ENCODE measurements at places on chromosomes 12 and 14. TPM values are rescaled to one million over a fixed set of nuclear protein-coding genes. Genes with fewer than 3 reads are reported as not detected.
A peak's percentile ranks its signal among the peaks of the same experiment; 100 is the strongest.

DICER1 gene
- polyA plus RNA-seq = 13.2 TPM

RAB15 gene
- 28.9 TPM for polyA plus RNA-seq

CCDC38 gene
- polyA plus RNA-seq = not detected

TCTN2 gene
- polyA plus RNA-seq = 1.2 TPM

SIX6 gene
- not detected for polyA plus RNA-seq

KLHL33 gene
- 0.23 TPM for polyA plus RNA-seq

TAS2R50 gene
- 0.28 TPM for polyA plus RNA-seq

SERPINA4 gene
- not detected for polyA plus RNA-seq

- peak; percentile 82 for DNase-seq
Measured at GRCh38 chr12:80186727-80187217, 87.4 kb downstream of the OTOGL start.

- DNase-seq = no peak
Measured at GRCh38 chr14:100451264-100451663, 128.1 kb downstream of the SLC25A47 start.

GRCh38 chr14:75342762-75343599, 64.4 kb downstream of the FOS start:
- no peak for DNase-seq

GRCh38 chr12:24823808-24824515, 124.9 kb downstream of the BCAT1 start:
- DNase-seq = no peak

DNA sequence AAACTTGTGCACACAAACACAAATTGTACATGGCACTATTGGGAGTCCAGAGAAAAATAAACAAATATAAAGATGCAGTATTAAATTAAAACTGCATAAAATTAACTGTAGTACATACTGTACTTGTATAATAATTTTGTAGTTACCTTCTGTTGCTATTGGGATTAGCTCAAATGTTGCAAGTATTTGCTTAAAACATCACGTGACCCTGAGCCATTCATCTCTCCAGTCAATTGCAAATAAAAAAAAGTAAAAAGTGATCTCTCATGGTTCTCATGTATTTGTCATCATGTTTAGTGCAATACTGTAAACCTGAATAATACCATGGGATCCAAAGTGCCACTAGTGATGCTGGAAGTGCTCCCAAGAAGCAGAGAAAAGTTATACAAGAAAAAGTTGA, 88.1 kb upstream of the NAV3 start:
- no peak for DNase-seq

- no peak for DNase-seq
Measured at GRCh38 chr14:33943096-33943883, 7.6 kb downstream of the EGLN3 start.

- peak; percentile 21 for DNase-seq
Measured at GRCh38 chr14:50008974-50009373, 107.4 kb downstream of the VCPKMT start.

GRCh38 chr14:88017535-88017934, 12.6 kb downstream of the GPR65 start:
- no peak for DNase-seq

- DNase-seq = no peak
Measured at GRCh38 chr12:32034045-32034444, 72.6 kb upstream of the BICD1 start.

- DNase-seq = no peak
Measured at GRCh38 chr14:35390577-35391387, 13.8 kb downstream of the NFKBIA start.

GRCh38 chr12:58540480-58541299, 379.6 kb downstream of the LRIG3 start:
- peak; percentile 90 for DNase-seq

DNA sequence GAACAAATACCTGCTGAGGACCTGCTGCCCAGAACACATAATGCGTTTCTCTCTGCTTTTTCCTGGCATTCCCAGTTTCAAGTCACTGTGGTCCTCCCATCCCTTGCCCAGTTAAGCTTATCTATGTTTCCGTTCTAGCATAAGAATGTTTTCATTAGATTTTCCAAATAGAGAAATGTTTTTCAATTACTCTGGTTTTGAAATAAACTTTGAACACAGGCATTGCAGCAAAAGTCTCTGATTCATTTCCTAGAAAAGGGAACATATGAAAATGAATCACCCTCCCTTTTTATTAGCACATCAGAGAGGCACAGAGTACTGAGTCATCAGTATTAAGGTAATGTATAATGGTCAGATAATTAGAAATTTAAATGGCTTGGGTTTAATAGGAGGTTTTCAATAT, 201.1 kb upstream of the TMEM260 start:
- no peak for DNase-seq

- peak; percentile 73 for DNase-seq
Measured at GRCh38 chr12:120710031-120710804, at the start of gene UNC119B. UNC119B (plus strand) TSS chr12:120710458; CDS start chr12:120710475, 17 bp downstream.

DNA sequence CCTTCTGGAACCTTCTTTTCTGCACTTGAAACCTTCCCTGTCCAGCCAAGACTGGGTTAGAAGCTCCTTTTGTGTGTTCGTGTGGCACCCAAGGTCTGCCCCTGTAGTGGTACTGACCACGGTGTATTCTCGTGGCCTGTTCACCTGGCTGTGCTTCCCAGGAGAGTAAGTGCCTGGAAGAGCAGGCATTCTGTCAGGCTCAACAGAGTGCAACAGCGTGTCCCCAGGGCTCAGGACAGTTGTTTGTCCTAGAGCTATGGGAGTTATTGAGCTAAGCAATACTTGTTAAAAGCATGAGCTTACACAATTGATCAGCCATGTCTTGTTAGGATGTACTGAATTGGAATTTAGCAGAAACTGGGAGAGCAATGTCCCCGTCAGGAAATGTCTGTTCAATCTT, 12.9 kb upstream of the SLC38A2 start:
- no peak for DNase-seq

GRCh38 chr12:32107359-32108267, 966 bp downstream of the BICD1 start:
- DNase-seq = no peak

DNA sequence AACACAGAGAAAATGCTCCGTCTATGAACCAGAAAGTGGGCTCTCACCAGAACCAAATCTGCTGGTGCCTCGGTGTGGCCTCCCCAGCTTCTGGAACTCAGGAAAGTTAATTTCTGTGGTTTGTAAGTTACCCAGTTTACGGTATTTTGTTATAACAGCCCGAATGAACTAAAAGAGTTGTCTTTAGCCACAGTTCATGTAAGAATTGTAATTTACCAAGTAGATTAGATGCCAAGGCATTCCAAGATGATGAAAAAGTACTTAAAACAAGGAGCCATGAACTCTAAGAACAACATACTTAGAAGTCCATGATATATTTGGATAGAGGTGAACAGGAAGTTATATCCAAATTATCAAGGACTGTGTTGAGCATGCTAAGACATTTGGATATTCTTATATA, 259.9 kb upstream of the GARIN6 start:
- no peak for DNase-seq

- DNase-seq = no peak
Measured at GRCh38 chr12:28258998-28259397, 68.7 kb downstream of the CCDC91 start.

GRCh38 chr14:65934070-65934435, 521.5 kb downstream of the FUT8 start:
- no peak for DNase-seq

DNA sequence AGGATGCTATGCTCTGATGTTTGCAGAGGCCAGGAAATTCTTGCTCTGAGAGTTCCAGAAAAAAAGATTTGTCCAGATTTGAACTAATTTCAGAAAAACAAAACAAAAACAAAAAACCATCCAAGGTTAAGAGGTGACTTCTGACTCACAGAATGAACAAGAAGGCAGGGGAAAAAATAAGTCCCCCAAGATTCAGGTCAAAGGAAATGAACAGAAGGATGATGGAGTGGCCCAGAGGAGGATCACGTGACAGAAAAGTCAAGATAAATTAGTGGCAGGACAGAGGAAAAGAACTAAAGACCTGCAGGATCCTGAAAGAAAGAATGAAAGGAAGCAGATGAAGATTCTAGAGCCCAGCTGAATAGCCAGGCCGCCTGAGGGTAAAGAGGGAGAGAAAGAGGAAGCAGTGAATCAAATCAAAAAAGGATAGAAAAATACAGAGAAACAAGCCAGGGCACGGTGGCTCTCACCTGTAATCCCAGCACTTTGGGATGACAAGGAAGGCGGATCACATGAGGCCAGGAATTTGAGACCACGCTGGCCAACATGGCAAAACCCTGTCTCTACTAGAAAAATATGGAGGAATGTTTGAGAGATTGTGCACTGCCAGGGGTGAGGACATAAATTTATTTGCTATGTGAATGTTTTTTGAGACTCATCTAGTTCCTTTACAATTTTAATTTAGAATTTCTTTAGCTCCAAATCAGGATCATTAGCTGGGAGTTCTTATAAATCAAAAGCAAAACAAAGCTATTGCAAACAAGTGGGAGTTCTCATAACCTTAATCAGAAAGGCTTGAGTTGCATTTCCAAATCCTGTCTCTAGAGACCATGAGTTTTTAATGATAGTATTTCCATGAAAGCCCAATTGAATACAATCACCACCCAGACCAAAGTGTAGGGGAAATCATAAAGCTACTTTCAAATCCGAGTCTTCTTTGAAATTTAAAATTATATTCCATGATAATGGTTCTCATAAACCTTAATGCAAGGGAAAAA, 217.1 kb upstream of the PLEKHG7 start:
- DNase-seq = no peak

DNA sequence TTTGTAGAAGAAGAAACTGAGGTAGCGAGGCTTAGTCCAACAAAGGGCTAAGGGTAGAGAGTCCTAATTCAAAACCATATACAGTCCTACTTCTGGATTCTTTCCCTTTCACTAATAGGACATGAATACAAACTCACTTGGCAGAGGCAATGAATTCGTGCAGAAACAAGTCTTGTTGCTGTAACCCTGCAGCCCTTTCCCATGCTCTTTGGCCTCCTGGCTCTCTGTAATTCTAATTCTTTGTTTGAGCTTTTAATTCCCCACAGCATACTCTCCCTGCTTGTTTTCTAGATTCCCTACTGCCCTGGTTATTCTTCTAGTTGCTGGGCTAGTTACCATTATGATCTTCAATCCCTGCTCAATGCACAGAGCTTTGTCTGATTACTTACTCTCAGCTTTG, 381.4 kb downstream of the ETNK1 start:
- DNase-seq = no peak

DNA sequence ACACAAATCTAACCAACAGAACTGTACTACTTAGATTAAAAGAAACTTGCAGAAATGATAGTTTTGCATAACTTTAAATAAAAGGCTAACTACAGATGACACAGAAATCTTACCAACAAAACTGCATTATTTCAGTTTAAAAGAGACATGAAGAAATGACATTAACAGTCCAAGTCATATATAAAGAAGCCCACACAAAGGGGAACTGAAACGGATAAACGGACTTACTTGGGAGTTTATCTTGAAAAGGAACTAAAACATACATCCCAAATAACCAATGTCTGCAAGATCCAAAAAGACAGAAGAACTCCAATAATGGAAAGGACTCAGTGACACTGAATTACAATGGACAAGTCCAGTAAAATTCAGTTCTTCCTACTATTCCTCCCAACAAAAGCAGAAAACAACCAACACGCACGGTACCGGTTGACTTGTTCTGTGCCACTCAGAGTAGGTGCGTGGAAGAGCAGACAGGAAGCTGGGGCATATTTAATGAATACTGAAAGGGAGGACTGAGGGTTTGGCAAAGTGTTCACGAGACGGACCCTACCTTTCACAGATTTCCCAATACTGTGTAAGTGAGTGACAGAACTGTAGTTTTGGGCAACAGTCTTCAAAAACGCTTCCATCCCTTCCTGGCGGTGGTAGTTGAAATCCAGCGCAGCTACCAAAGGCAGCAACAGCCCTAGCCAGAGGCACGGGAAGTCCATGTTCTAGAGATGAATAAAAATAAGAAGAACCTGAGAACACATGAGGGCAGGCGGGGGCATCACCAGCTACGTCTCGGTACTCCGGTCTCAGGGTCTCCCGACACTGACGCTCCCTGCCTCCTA, 627 bp downstream of the CPM start:
- no peak for DNase-seq

DNA sequence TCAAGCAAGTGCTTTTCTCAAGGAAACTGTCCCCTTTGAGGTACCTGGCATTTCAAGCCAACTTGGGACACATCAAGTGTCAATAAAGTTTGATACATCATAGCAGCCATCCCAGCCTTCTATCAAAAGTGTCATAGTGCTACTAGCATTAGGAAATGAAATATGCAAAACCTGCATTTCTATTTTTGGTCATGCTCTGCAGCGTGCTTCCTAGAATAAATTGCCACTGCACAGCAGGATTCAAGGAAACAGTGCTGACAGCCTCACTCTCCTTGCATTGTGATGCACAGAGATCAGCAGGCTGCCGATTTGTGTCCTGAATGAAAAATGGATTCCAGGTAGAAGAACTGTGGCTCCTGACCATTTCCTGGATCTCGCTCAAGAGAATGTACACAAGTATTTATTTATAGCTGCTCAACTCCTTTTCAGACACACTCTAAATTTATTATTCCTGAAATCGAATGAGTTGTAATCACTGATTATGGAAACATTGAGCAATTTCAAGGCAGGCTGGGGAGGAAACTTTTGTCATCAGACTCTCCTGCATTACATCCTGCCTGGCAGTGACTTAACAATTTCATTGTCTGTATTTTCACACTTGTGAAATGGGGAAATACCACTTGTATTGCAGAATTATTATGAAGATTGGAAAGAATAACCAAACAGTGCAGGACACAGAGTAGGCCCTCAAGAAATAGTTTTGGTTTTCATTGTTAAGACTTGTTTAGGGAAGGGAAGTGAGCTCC, 120.9 kb downstream of the SLC38A6 start:
- DNase-seq = no peak
